NCI-H187 treated with DMSO at 0.1 percent for 48 hours (cell line): ENCODE measurements at places on chromosomes 7 and 10.

DNA sequence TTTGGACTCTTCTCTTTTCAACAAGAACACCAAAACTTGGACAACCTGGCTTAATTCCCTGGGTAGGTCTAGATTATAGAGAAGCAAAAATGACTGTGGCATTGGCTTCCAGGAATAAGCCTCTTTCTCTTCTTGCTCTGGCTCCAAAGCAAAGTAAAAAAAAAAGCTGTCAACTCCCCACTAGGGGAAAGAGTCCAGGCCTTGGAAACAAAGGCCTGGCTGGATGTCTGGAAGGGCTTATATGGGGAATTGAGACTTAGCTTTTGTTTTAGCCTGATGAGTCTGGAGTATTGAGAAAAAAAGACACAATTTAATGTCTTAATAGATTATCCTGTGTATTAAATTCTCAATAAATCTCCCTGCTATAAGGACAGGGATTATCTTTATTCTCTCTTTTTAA lies 300.6 kb downstream of the SORCS3 start:
- DNase-seq = no peak

GRCh38 chr10:46235705-46236545 lies 50.9 kb upstream of the ANTXRL start:
- DNase-seq = no peak

- no peak for DNase-seq
Observed at GRCh38 chr7:122842971-122843370, 43.3 kb downstream of the CADPS2 start.

- no peak for DNase-seq
Observed at GRCh38 chr7:27062946-27063345, 32.9 kb downstream of the HOXA1 start.
